NCI-H1694 (cell line): ENCODE measurements at places on chromosomes 16 and 17.

GRCh38 chr16:27414788-27415431 is 12.9 kb downstream of the IL21R start:
- no peak for DNase-seq

GRCh38 chr16:86099326-86099725 is 200.4 kb downstream of the IRF8 start:
- DNase-seq = no peak

DNA sequence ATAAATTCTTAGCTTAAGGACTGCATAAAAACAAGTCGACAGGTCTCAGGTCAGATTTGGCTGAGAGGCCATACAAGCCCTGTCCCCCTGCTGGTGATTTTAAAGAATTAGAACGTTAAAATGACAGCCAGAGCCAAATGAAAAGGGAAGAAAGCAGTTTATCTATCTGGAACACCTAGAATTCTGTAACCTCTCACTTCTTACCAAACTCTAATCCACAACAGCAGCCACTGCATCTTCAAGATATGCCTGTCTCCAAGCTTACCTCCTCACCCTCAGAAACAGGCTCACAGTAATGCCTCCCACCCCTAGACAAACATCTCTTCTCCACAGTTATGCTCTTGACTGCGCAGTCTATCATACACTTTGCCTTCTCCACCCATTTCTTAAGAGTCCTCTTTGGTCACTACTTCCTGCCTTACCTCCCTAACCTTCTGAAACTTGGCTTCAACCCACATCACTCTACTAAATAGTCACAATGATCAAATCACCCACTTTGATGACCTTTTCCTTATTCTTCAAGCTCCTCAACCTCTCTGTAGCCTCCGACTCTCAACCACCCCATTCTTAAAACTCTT is 14.2 kb downstream of the ANKFY1 start:
- no peak for DNase-seq

DNA sequence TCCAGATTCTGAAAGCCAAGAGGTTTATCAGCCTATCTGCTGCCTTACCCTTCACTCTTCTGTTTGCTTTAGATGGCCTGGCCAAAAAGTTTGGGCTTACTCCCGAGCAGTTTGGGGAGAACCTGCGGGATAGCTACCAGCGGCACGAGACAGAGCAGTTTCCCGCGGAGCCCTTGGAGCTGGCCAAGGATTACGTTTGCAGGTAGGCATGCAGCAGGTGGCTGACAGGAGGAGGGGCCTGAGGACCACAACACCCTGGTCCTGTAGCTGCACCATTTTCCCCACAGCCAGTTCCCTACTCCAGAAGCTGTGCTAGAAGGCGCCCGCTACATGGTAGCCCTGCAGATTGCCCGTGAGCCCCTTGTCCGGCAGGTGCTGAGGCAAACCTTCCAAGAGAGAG is 20.6 kb downstream of the SUPT6H start:
- no peak for DNase-seq

GRCh38 chr16:55447231-55447630 is 31.8 kb upstream of the MMP2 start:
- no peak for DNase-seq

GRCh38 chr17:77316191-77316641 is 175.4 kb downstream of the SEC14L1 start:
- no peak for DNase-seq

DNA sequence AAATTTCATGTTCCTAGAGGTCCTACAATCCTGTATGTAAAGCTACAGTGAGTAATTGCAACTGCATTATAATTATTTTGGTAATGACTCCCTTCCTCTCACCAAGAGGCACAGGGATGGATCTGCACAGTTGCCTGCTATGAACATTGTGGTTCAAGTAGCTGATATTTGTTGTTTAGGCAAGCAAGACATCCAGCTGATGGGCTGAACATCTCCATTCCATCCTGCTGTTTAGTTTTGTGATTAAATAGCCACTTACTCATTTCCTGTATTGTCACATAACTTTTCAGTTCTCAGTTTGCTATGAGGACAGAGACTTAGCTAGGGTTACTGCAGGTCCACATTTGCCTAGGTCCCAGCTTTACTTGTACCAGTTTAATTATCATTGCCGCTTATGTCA is 181.2 kb upstream of the TBX2 start:
- DNase-seq = no peak

DNA sequence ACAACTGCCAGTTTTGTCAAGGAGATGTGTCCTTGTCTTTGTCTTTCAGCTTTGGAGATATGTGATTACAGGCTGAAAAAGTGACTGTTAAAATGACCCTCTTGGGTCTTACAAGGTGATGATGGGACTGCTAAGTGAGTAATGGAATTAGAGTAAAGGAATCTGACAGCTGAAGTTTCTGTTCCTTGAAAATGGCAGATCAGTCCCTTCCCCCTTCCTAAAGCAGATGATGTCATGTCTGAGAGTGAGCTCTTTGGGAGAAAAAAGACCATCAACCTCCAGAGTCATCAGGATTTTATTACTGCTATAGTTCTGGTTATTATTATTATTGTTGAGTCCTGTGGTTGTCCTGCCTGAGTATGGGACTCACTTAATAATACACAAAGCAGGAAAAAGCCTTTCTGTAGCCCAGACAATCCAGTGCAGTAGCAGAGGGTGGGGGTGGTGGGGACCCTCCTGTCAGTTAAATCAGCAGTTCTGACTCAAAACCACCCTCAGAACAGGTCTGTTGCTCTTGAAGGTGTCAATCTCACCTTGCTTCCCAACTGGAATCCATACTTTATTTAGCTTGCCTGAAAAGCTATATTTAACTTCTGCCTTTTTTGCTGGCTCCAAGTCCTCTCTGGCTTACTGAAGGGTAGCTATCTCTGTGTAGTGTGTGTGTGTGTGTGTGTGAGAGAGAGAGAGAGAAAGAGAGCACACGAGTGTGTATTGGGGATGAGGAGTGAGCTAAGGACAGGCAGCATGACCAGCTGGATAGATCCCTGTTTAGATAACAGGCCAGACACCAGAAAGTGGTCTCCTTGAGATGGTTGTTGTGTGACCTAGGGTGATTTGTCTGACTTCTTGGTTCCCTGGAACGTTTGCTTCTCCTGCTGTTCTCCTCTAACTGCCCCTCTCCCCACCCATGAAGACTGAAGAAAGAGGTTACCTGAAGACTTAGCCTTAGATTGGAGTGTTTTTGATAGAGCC is 4.9 kb downstream of the HROB start:
- DNase-seq = no peak

DNA sequence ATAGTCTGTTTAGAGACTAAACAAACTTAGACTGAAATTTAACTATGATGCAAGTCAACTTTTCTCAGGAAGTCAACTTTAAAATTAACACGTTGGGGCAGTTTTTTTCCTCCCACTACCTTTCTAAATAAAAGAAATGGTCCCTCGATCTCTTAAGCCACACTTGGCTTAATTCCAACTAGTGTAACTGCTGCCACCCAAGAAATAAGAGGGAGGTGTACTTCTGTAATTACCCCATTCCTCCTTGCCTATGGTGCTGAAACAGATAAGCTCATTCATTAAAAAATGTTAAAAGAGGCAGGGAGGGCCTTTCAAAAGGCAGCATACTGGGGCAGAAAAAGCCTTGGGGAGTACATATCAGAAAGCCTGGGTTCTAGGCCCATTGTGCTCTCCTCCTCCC is 59.8 kb downstream of the NCOR1 start:
- no peak for DNase-seq

- peak; percentile 77 for DNase-seq
Measured at GRCh38 chr17:34420254-34420766, 57.3 kb upstream of the CCL1 start.

GRCh38 chr17:4782652-4783051 is 3.5 kb downstream of the VMO1 start:
- DNase-seq = no peak

DNA sequence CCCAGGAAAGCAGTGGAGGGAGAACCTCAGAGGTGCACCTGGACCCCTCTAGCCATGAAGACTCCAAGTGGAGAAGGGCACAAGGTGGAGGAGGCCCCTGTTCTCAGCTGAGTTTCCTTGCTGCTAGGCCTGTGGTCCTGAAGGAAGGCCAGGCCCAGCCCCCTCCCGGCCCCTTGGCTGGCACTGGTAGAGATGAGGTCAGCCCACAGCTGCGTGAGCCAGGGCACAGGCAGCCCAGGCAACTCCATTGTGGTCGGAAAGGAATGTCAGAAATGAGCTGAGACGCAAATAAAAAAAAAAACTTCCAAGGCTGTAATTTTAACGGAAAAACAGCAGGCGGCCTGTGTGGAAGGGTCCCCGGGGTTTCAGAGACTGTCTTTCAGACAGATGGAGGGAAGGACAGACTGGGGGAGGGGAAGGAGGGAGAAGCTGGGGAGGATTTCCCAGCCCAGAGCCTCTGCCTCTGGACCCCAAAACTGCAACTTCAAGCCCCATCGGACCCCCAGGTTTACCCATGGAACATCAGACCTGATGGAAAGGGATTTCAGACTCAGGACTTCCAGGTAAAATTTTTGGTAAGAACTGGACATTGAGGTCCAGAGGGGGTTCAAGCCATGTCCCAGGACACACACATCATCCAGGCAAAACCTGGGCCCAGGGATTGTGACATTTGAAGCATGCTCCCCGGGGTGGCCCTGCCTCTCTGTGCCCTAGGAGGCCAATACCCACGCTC is 25.6 kb upstream of the MRPS23 start:
- DNase-seq = peak; percentile 45

GRCh38 chr16:19274165-19274797 is 11.2 kb upstream of the CLEC19A start:
- DNase-seq = no peak

GRCh38 chr17:17623904-17624303 is 32.4 kb upstream of the PEMT start:
- DNase-seq = no peak

- no peak for DNase-seq
Measured at GRCh38 chr17:61955619-61956018, 27.8 kb upstream of the INTS2 start.

DNA sequence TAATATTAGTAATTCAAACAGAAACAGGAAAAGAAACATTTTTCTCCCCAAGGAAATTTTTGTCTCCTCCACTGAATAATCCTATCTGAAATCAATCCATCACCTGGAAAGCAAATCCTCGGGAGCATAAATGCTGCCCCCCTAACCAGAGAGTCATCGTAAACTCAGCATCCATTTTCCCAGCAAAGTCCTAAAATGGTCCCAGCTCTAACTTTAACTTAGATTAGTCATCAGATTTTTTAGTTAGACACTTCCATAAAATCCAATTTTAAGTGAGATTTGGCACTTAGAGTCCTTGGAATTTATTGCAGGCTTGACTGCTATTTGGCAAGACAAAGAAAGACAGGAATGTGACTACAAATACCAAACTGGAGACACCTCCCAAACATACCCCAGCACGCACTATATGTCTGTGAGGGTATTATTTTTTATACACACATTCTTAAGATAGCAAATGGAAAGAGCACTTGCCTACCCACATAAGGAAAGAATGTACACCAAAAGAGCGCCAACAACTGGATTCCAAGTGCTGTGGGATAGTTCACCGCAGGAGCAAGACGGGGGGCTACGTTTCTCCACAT is 15.4 kb downstream of the SCO1 start:
- DNase-seq = no peak

GRCh38 chr17:64240741-64241347 is 22.2 kb downstream of the TEX2 start:
- no peak for DNase-seq

DNA sequence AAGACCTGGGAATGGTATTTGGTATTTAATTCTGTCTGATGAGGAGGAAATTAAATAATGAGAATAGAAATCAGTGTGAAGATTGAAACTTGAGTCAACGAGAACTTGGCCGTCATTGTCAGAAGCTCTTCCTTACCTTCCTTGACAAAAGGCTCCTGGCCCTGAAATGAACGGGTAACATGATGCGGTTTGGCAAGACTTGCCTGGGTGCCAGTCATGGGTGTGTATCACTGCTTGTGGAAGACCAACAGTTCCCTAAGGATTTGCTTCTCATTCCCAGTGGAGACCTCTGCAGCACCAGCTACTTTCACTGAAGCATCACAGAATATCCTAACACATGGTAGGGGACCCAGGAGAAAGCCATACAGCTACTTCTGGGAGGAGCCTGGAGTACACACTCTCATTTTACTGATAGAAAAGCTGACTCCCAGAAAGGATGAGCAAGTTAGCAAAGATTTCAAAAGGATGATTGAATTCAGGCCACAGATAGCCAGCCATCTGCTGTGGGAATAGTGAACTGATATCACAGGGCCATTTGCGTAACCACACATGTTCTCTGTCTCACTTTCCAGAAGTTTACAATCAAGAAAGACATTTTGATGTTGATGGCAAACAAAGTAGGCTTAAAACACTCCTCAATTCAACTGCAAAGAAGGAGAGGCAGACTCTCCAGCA is 258.1 kb upstream of the SALL1 start:
- DNase-seq = no peak

DNA sequence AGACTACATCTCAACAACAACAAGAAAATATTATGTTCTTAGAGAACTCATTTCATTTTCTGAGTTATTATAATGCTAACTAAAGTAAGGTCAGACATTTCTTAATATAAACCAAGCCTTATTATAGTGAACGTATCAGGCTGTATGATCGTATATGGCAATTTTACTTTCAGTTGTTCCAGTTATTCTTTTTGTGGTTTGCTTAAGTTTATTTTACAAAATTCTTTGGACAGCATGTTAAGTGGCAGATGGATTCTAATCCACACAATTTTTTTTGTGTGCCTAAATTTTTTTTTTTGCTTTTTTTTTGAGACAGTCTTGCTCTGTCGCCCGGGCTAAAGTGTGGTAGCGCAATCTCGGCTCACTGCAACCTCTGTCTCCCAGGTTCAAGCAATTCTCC is 59.0 kb downstream of the VMP1 start:
- no peak for DNase-seq

DNA sequence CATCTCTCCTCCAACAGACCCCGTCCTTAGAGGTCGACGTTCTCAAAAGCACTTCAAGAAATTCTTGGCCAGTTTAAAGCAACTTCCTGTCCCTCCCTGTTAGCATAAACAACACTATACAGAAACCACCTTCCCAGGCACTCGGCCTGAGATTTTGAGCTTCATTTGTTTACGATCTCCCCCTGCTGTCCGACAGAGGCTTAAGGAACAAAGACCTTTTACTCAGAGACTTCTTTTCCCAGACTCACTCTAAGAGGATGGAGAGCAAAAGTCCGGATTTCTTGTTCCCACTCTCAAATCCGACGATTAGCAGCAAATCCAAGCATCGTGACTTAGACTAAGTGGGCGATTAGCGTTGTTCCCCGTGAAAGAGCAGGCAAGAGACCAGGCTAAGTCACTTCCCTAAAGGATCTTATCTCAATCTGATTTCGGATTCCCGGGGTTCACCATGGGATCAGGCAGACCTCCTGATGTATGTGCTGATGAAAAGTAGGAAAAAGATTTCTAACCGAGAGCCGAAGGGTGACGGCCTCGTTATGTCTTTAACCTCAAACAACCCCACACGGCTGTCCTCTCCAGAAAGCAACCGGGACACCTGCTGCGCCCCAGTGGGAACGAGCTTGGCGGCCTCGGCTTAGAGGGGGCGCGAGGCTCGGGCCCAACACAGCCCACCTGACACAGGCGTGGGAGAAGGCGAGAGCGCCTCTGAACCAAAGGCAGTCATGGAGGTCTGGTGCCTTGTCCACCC is 598 bp downstream of the INPP5K start:
- DNase-seq = peak; percentile 37
